NCI-H1417 (cell line): ENCODE measurements at places on chromosomes 5 and 9.

- no peak for DNase-seq
Measured at GRCh38 chr9:123046406-123047195, 13.1 kb downstream of the GPR21 start.

DNA sequence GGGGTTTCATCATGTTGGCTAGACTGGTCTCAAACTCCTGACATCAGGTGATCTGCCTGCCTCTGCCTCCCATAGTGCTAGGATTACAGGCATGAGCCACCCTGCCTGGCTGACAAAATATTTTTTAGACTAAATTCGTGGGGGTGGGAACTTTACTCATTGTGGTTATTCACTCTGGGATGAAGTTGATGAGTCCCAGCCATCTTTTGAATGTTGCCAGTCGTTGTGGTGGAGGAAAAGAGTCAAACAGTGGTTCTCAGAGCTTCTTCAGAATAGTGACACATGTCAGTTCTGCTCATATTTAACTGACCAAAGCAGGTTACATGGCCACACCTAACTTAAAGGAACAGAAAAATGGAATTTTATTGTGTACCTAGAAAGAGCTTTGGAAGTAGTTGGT lies 6.9 kb downstream of the SREK1 start:
- no peak for DNase-seq

DNA sequence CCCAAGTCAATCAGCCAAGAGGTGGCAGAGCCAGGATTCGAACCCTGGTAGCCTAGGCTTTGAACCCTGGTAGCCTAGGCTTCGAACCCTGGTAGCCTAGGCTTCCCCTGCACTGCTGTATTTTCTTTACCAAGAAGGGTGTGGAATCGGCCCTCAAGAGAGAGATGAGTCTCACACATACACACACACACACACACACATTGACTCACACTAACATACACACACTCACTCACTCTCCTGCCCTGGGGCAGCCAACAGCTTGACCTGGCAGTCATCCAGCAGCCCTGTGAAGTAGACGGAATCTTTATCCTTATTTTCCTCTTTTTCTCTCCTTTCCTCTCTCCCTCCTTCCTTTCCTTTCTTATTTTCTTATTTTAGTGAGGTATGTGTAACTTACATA lies 55.4 kb upstream of the RPL26L1 start:
- DNase-seq, result no peak

GRCh38 chr5:23631302-23632045 lies 124.1 kb downstream of the PRDM9 start:
- no peak for DNase-seq

DNA sequence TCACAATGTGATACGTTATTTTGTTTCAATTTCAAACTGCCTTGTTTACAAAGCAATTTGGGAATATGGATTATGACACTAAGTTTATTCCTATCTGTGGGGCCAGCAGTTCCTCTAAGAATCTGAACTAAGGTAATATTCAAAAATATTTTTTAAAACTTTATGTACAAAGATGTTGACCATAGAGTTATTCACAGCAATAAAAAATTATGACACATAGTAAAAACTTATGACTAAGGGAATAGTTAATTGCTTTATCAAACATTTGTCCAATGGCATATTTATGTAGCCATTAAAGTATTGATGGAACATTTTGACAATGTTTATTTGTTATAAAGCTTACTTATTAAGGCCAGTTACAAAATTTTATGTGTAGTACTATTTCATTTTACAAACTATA lies 73.4 kb upstream of the FREM1 start:
- DNase-seq, result no peak

GRCh38 chr5:147576646-147577535 lies 67.0 kb upstream of the DPYSL3 start:
- DNase-seq, result peak; percentile 2

- DNase-seq, result no peak
Measured at GRCh38 chr5:171308453-171309275, at the start of gene TLX3. TLX3 (plus strand) TSS chr5:171309248; CDS start chr5:171309366, 118 bp downstream.

DNA sequence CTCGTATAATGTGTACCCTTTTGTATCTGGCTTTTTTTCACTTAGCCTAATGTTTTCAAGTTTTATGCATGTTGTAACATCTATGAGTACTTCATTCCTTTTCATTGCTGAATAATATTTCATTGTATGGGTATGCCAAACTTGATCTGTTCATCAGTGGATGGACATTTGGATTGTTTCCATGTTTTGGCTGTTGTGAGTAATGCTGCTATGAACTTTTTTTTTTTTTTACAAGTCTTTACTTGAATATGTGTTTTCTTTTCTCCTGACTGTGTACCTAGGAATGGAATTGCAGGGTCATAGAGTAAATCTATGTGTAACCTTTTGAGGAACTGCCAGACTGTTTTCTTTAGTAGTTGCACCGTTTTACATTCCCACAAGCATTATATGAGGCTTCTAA lies 52.4 kb downstream of the MTREX start:
- no peak for DNase-seq

DNA sequence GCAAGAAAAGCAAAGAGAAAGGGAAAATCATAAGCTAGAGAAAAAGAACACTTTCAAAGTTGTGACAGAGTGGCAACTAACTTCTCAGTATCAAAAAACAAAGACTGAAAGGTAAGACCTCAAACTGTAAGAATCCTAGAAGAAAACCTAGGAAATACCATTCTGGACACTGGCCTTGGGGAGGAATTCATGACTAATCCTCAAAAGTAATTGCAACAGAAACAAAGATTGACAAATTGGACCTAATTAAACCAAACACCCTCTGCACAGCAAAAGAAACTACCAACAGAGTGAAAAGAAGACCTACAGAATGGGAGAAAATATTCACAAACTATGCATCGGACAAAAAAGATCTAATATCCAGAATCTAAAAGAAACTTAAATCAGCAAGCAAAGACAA lies 79.1 kb downstream of the FEM1C start:
- no peak for DNase-seq

GRCh38 chr5:179279347-179280094 lies 65.7 kb downstream of the ADAMTS2 start:
- DNase-seq, result no peak

- no peak for DNase-seq
Measured at GRCh38 chr5:41154491-41154890, 58.8 kb downstream of the C6 start.

GRCh38 chr9:748861-749497 lies 92.5 kb upstream of the DMRT1 start:
- no peak for DNase-seq

DNA sequence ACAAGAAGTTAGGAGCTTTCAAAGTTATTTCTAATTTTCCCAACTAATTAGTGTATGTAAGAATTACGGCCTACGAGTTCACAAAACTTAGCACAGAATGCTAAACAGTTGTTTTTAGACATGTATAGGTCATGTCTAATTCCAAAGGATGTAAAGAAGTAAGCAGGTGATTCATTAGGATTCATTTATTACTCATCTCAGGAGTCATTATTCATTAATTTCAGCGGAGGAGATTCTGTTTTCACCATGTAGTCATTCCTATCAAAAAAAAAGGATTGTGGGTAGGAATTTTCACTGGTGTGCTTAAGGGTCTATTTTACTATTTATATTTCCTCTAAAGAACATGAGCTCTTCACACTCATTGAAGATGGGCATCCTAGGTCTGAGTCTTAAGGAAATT lies 532.2 kb downstream of the ACTL7B start:
- DNase-seq, result no peak

DNA sequence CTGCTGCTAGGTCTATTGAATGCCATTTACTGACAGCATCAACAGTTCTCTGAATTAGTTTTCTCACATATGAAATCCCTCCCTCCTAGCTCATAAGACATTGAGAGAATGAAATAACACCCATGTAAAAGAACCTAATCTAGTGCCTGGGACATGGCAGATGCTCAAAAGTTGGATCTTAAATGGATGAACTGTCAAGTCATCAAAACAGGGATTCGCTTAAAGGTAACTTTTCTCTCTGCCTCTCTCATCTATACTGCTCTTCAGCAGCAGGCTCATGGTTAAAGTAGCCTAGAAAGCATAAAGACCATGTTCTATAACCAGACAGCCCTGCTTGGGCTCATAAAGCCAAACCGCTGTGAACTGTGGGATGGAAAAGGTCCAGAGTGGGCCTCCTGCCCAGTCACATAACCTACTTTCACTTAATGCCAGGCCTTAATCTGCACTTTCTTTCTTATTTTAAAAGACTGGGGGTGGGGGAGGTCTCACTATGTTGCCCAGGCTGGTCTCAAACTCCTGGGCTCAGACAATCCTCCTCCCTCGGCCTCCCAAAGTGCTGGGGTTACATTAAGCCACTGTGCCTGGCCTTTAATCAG lies 3.7 kb downstream of the TMEM245 start:
- DNase-seq, result no peak

GRCh38 chr5:178490935-178491652 lies 99.1 kb downstream of the COL23A1 start:
- DNase-seq, result no peak

DNA sequence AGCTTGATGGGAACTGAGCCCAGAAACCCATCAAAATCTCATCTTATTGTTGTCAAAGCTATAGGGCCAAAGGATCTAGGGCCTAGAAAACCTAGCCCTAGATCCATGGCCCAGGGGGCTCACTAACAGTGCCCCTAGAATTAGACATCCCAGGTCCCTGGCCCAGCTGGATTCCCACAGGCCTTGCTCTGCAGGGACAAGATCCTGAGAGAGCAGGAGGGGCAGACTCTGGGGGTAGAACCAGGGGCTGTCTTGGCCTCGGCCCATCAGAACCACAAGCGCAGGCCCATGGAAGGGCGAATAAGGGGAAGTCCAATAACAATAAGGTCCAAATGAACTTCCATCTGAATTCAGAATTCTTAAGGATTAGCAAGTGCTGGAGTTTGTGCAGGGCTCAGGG lies 69.6 kb downstream of the IL6ST start:
- DNase-seq, result no peak

GRCh38 chr5:88746438-88746882 lies 136.5 kb downstream of the MEF2C start:
- DNase-seq, result no peak

DNA sequence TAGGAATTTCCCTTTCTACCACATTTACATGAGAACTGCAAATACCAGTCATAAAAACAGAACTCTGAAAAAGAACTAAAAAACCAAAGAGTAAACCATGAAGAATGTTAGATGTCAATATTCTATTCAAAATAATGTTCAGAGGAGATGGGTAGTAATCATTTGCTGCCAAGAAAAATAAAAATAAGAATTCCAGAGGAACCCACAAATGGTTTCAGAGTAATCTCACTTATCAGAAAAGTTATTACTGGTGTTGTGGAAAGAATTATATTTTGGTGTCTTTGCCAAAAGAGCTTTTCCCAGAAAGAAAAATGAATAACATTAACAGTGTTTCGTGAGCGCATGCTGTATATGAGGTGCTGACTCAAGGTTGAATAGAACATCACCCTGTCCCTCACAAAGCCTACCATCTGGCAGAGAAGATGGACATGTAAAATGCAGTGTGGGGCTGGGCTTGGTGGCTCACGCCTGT lies 35.6 kb downstream of the GPR21 start:
- DNase-seq, result no peak

DNA sequence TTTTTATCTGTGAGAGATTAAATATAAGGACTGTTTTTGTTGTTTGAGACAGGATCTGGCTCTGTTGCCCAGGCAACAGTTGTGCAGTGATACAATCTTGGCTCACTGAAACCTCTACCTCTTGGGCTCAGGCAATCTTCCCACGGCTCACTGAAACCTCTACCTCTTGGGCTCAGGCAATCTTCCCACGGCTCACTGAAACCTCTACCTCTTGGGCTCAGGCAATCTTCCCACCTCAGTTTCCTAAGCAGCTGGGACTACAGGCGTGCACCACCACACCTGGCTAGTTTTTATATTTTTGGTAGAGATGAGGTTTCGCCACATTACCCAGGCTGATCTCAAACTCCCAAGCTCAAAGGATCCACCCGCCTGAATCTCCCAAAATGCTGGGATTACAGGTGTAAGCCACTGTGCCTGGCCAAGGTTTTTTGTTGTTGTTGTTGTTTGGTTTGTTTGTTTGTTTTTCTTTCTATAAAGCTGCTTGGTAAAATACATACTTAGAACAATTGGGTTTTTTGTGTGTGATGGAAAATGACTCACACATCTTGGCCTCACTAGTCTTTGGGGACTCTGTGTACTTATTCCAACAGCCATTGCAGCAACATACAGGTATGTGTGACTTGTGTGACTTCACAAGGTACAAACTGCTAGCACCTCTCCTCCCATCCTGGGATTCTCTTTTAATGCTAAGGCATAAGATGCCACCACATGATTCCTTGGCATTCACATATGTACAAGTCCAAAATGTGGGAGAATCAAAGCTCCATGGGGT lies 36.5 kb upstream of the RASA1 start:
- no peak for DNase-seq

DNA sequence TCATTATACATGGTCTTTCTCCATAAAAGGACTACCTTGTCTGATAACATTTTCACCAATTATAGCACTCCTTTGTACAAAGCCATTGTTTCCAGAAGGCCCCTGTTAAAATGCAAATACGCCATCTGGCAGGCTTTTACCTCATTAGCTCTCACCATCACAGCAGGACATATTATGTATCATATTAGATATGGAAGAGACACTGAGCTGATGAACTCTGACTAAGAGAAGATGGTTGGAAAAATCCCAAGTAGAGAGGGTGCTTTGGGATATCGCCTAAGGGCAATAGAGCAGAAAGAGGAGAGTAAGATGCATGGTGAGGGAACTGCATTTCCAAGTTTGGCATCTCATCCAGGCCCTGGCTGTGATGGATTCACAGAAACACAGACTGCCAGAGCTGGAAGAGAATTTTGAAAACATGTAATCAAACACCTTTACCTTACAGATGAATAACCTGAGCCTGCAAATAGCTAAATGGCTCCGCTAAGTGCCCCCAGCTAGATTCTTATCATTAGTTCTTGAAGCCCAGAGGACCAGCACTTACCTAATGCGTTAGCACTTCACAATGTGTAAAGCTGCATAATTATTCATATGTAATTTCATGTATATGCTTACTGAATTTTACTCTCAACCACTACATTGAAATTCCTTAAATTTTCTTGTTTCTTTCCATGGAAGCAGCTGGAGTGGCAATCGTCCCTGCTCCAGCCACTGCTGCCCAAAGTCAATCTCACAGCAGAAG lies 393.6 kb upstream of the IZUMO3 start:
- no peak for DNase-seq

- no peak for DNase-seq
Measured at GRCh38 chr5:80466669-80467485, 21.0 kb upstream of the FAM151B start.

DNA sequence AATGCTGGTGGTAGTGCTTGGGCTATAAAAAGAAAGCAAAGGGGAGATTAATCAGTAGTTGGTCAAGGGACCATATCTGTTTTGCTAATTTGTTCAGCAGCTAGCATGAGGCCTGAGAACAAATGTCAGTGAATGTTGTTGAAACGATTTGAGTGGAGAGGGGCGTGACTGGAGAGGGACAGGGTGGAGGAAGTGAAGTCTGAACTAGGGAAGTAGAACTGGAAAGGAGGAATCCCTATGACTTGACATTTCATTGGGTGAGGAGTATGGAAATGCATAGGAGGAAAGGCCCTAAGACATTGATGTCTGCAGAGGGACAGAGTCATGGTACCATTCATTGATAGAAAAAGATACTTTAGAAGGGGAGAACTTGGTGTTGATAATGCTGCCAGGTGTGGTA lies 19.7 kb downstream of the TLE4 start:
- no peak for DNase-seq

- DNase-seq, result no peak
Measured at GRCh38 chr9:2764353-2764752, 47.0 kb downstream of the KCNV2 start.

- DNase-seq, result no peak
Measured at GRCh38 chr5:36099748-36100147, 33.1 kb upstream of the UGT3A2 start.
